ENCODE measurements at places on chromosomes 5 and 9.

DNA sequence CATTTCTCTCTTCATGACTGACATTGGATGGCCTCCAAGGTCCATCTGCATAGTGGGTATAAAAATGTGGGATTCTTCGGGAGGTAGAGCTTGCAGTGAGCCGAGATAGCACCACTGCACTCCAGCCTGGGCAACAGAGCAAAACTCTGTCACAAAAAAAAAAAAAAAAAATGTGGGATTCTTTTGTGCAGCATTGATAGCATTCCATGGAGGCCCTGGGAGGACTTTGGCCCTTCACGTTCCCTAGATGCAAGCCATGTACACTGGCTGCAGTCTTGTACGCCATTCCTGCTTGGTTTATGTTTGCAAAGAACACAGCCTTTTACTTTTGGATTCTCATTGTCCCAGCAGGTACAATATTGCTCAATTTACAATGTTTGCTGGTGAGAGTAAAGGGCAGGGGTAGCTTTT is 157.8 kb downstream of the SLCO4C1 start:
- DNase-seq: no peak

DNA sequence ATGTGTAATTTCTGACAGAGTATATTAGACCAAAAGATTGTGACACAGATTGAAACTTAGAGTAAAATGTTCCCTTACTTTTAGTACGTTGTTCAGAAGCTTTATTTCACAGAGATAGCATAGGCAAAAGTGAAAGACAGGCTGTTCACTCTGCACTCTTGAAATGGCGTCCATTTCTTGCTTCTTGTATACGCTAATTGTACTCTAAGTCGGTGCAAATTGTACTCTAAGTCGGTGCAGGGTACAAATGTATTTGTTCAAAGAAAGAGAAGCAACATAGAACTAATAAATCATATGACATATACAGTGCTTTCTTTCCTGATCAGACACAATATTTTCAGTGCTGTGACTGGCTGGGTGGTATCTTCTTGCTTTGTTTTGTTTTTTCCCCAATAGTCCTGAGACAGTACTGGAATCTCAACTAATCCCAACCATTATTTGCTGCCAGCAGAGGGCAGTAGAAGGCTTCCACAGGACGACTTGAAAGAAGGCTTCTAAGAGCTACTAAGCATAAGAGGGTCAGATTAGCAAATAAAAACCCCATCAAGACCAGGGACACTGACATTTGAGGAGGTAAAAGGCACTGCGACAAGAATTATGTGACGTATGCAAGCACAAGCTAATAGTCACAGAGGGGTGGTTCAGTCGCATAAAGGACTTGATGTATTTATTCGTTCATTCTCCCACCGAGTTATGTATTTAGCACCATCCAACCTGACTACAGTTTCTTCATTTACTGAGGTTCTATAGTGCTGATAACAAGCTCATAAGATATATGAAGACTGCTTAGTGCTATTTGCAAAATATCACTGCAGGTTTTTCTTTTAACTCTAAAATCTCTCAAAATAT is 831.8 kb downstream of the TAF11L14 start:
- peak; percentile 24 for DNase-seq

- no peak for DNase-seq
These were observed 273.7 kb upstream of the IRX1 start for GRCh38 chr5:3321923-3322322.

DNA sequence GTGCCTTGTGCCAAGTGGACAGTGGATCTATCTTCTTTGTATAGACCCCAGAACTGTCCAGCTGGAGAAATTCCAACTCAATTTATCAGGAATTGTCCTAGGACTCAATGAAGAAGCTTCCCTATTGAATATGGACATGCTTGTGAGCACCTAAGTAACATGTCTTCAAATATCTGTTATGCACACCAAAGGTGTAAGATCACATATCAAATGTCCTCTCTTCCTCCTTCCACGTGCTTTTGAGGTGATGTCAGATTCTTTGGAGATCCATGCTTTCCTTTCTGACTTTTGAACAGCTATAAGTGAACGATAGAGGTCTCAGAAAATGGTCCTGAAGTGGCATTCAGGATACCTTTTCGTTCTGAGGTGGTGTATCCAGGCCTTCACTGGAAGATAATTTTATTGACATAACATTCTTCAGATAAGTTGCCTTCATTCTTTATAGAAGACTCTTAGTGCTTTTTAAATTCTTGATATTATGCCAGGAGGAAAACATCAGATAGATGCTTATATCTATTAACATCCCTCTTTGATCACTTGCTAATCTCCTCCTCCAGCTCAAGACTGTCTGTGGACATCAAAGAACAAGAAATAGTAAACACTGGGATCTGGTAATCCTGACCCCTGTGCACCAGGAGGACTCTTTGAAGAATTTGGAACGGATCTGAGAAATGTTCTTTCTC is 246.4 kb downstream of the SMARCA2 start:
- DNase-seq: no peak

DNA sequence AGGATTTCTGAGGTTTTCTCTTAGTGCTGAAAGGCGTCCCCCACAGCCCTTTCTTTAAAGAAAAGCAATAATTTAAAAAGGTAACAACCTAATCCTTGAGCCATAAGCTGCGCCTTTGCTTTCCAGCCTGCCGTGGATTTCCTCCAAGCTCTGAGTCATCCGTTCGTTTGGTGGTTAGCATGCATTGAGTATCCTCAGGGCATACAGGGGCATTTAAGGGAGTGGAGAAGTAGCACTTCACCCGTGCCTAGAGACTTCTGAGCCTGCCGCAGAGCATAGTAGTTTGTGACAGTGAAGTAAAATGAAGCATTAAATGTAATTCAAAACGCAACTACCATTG is 892 bp upstream of the TNC start:
- peak; percentile 73 for DNase-seq

DNA sequence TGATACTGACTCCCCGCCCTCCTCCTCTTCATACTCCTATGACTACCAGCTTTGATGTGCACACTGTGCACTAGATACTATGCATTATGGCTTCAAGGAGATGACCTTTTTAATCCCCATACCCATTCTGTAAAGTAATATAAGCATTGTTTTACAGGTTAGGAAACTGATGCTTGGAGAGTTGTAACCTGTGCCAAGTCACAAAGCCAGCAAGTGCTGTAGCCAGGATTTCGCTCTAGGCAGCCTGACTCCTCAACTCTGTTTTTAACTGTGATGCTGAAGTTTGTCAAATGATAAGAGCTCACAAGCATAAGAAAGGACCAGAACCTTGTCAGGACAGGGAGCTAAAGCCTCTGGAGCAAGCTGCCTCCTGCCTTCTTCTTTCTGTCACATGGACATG is 461.3 kb downstream of the TMEM232 start:
- DNase-seq: no peak

- DNase-seq: no peak
These were observed 90.2 kb upstream of the SLC24A2 start for GRCh38 chr9:19879062-19879461.

- peak; percentile 5 for DNase-seq
These were observed 68.4 kb downstream of the PSD2 start for GRCh38 chr5:139863855-139864558.
